Substantia nigra (tissue), 51 donors: ENCODE measurements at places on chromosomes 1 and 21.

GRCh38 chr1:75720820-75721219 is 3.7 kb upstream of the ACADM start:
- DNase-seq: no peak

GRCh38 chr1:32094746-32095521 is 12.9 kb upstream of the KPNA6 start:
- no peak for DNase-seq

DNA sequence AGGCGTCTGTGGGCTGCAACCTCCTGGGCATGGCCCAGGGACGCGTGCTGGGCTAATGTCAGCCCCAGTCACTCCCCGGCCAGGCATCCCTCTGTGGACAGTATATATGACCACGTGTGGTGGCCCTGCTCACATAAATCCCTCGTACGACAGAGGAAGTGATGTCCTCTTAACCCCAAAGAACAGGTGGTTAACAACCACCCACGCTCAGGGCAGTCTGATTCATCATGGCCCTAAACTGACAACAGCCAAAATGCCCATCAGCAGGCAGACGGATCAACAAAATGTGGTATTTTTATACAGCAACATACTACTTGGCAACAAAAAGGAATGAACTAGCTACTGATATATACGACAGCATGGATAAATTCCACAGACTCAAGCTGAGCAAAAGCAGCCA is 51.0 kb downstream of the ECE1 start:
- no peak for DNase-seq

- no peak for DNase-seq
Measured at GRCh38 chr1:54653036-54653435, 11.4 kb downstream of the MROH7 start.

- DNase-seq: no peak
Measured at GRCh38 chr1:156765666-156766065, 1.7 kb upstream of the PRCC start.

GRCh38 chr1:235090406-235091069 is 38.1 kb downstream of the TOMM20 start:
- DNase-seq: no peak

DNA sequence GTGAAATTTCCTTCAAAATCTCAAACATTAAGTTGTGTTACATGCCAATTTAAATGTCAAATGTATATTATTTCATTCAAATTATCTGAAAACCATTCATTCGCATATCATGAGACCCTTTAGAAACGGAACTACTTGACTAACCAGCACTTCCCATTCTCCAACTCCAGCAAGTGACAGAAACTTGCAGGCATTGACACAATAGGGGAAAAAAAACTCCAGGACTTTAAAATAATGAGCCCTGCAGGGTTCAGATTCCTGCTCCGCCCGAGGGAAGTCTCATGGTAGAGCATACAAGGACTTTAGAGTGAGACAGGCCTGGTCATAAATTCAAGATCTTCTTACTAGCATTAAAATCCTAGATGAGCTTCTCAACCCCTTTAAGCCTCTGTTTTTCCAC is 138.9 kb downstream of the NR5A2 start:
- DNase-seq: no peak

GRCh38 chr1:203189951-203190352 is 3.4 kb upstream of the CHI3L1 start:
- no peak for DNase-seq

GRCh38 chr1:94433866-94434265 is 15.7 kb downstream of the ABCD3 start:
- DNase-seq: no peak

DNA sequence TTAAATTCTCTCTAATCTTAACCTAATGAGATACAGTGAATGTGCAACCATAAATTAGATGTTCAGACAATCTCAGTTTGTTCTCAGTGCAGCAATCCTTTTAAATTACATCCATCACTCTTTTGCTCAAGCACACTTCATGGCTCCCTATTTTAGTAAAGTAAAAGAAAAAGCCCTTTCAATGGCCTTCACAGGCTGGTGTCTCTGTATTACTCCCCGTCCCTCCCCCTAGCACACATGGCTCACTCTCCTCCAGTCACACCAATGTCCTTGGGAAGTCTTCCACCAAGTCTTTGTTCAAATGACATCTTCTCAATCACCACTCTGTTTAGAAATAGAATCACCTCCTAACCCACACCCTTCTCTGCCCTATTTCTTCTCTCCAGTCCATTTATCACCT is 60.3 kb upstream of the RGS7 start:
- DNase-seq: no peak

DNA sequence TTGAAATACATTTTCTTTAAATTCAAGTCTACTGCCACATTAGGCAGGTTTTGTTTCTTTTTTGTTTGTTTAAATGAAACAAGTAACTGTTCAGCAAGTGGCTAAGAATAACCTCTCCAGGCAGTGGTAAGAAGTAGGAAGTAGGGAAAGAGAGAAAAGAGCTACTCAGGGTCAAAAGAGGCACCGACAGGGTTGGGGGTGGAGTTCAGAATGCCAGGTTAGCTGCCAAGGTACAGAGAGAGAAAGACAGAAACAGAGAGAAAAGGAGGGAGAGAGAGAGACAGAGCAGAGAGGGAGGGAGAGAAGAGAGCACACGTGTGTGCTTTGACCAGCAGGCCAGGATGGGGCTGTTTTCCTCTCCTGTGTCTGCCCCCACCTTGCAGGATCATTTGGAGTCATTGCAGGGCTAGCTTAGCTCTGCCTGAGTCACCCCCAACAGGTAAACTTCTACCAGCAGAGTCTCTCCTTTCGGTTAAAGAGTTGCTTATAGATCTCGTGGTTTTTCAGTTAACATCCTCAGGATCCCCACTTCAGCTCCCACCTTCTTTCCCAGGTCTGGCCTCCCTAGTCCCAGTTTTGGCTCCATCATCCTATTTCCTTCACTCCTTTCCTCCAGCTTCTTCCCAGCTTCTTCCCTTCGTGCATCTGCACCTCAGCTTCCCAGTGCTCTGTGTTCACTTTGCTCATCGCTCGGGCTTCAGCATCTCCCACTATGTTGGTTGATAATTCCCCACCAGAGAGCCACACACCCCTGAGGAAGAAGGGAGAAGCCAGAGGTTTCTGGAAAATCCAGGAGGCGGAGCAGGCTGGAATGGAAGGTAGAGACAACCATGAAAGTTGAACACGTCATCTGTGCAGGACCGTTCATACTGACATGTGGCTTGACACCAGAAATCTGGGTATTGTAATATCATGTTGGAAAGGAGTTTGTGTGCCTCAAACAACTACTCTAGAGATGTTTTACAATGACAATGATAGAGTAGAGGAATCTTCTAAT is 21.8 kb upstream of the RAB4A start:
- DNase-seq: no peak

DNA sequence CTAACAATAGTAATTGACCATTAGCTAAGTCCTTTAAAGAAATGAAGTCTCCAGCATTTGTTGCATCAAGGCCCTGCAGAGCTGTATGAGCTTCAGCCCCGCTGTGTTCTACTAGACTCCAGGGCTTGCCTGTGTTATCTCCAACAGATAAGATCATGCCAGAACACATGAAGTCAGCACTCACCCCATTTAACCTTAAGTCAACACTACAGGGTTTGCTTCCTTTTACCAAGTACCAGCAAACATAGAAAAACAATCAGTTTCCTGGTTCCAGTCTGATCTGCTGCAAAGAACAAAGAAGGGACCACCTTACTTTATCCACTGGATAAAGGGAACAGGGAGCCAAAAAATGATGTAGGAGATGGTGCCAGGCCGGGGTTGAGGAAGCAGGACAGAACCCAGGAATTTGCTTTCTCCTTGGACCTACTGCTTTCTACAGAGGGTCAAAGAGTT is 41.3 kb upstream of the ENAH start:
- no peak for DNase-seq

- peak; percentile 27 for DNase-seq
Measured at GRCh38 chr1:225834417-225835329, 24.7 kb downstream of the EPHX1 start.

DNA sequence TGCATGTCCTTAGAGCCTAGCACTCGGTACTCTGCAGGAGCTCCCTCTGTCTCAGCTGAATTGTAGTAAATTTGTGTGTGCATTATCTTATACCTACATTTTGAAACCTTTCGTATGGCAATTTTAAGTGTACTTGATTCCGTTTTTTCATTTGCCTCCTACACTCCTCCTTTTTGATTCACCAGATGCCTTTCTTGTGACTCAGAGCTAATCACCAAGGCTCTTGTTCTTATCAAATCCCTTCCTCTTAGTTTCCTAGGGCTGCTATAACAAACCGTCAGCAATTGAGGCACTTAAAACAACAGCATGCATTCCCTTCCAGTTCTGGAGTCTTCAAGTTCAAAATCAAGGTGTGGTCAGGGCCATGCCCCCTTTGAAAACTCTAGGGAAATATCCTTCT is 261.0 kb downstream of the ASTN1 start:
- no peak for DNase-seq
